Activated T-cell treated with anti-CD3 and anti-CD28 coated beads, Interleukin-2, amount 50 U/mL, for 1 hour (primary cell): ENCODE measurements at places on chromosomes 13 and 19.

DNA sequence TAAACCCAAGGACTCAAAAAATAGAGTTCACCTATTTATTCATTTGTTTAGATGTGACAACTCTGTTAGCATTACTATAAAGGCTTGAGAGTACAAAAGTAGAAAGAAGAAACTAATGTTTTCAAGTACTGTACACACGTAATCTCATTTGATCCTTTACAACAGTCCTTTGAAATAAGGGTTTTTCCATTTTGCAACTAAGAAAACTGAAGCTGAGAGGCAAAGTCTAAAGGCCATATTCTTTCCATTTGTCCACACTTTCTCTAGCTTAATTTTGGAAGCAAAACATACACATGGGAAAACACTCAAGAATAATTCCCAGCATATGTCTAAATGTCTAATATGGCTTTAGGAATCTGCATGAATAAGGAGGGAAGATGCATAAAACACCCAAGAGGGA, 34.1 kb downstream of the ZAR1L start:
- DNase-seq, result no peak

GRCh38 chr13:110475550-110476219, 85.8 kb downstream of the RAB20 start:
- DNase-seq, result no peak

- DNase-seq, result no peak
Observed at GRCh38 chr19:8684001-8684902, 14.3 kb downstream of the ACTL9 start.

DNA sequence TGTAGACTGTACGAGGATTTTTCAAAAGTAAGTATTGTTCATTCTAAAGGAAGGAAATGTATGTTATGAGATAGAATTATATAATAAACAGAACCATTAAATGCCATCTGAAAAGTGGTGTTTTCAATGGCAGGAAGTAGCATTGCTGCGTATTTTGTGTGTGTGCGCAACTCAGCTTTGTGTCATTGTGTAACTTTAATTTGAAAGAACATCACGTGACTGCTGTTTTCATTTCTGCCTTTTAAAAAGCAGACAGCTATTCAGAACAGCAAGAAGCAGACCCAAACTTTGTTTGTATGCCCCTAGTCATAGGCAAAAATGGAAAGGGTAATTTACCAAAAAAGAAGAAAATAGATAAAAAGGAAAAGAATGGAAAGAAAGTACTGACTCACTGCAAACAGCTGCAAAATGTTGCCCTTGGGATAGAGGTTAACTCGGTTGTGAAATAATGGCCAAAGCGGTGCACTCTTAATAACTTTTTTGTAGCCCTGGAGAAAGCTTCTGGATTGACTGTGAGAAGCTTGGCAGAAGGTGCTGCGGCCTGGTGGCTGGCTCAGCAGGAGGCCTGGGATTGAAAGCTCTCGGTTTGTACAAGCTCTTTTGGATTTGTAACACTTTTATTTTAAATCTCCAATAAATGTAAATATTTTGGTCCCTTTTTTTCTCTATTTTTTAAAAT, 97.3 kb downstream of the GGACT start:
- no peak for DNase-seq

DNA sequence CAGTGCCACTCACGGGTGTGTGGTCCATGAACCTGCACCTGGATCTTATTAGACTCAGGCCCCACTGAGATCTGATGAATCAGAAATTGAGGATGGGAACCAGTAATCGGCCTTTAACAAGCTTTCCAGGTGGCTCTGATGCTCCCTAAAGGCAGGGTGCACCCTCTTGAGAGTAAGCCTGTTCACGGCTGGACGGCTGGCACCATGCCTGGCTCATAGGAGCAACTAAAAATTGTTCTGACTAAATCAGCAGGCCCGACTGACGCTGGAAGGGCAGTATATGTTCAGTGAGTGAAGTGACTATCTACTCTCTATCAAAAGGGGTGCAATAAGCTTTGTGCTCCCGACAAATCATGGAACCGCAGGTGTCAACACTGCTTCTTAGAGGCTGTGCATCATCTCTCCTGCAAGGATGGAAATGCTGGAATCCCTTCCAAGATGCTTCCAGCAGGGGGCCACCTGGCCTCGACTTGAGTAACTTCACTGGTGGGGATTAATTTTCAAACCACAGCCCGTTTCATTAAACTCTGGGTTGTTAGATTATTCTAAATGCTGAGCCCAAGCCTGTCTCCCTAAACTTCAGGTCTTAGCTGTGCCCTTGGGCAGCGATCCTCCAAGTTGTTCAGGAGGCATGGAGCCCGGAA, 28.4 kb downstream of the TMTC4 start:
- no peak for DNase-seq

GRCh38 chr19:17802137-17802858, 7.4 kb downstream of the B3GNT3 start:
- no peak for DNase-seq

- no peak for DNase-seq
Observed at GRCh38 chr19:524062-524674, 7.4 kb upstream of the CDC34 start.

DNA sequence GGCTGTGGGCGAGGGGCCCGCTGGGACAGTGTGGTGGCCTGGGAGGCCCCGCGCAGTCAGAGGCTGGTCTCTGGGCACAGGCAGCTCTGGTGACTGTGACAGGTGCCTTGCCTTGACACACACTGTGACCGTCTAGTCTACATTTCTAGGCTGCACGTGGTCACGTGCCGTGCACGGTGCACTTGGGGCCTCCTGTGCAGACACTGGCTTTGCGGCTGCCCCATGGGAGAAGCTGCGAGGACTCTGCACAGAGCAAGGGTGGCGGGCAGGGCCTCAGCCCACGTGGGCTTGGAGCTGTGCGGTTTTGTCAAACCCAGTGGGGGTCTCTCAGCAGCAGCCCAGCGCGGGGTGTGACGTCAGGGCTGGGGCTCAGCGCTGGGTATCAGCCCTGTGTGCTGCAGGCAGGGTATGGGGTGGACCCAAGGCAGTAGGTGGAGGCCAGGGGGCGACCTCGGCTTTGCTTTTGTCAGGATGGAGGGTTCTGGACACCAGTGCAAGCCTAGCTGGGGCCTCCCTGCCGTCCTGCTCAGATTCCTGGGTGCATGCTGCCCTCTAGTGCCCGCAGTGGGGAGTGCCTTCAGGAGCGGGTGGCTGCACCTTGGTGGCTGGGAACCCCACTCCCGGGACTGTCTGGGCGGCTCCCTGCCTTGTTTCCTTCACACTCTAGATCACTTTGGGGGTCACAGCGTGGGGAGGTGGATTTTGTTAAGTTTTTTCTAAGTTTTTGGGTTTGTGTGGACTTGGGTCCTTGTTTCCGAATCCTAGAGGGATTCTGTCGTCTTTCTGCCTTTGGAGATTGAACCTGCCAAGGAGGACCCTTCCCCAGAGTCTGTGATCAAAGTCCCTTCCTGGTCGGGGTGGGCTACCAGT, 62.6 kb downstream of the KDM4B start:
- DNase-seq, result peak; percentile 87

GRCh38 chr13:107234319-107235073, 666.6 kb upstream of the ARGLU1 start:
- no peak for DNase-seq
